ENCODE measurements at places on chromosomes 1 and 21.

DNA sequence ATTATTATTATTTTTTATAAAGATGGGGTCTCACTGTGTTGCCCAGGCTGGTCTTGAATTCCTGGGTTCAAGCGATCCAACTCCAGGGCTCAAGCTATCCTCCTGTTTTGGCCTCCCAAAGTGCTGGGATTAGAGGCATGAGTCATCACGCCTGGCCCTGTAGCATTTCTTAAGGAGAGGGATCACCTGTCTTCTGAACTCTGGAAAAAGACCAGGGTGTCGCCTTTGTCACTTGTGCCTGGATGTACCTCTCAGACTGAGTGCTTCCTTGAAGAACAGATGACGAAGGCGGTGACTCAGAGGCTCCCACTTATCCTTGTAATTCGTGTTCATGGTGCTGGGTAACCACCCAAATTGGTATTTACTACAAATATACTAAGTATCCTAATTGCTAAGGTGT, 2.4 kb upstream of the CGN start:
- DNase-seq, result no peak

DNA sequence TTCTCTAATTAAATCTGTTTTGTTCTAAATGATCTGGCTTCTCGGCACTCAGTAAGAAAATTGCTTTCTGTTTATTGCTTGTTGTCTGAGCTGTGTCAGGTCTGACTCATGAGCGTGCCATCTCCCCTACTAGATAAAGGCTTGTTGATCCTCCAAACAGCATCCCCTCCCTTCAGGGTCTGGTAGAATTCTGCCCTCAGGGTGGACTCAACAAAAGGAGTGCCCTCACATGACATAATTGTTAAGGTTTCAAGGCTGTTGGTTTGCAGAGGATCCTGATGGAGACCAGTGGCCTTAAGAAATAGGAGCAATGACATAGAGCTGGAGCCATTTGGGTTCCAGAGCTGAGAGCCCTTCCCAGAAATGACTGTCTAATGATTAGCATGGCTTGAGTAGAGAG, 36.0 kb upstream of the ATP2B4 start:
- DNase-seq, result no peak

DNA sequence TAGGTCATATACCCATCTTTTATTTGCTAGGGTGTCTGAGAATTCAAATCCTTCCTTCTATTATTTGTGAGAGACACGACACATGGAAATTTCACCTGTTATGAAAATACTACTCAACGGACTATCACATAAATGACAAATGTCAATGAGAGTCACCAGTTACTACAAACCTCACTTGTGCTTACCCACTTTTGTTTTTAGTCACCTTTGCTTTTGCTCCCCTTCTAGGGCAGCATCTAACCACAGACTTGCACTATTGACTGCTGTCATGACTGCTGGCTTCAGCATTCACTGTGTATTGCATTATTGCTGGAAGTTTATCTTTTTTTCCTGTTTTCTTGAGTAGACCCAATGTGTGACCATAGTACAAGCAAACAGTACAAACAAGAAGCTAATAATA, 1048.0 kb downstream of the PLA2G4A start:
- no peak for DNase-seq

- DNase-seq, result no peak
These were observed 134.8 kb downstream of the AKT3 start for GRCh38 chr1:243715285-243715684.

DNA sequence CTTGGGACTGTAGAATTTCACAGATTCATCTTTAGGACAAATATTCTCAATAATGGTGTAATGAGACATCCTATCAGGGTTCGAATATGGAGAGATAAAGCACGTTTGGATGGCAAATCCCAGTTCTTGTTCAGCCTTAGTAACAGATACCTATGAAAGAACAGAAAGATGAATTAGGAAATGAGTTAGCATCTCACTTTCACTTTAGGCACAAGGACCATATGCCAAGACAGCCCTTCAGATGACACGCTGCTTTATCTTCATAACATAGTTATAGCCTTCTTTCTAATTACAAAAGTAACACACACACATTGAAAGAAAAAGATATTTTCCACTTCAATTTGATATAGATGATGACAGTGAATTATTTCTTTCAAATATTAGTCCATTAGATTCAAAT, 173.6 kb downstream of the TGFBR3 start:
- DNase-seq, result no peak

DNA sequence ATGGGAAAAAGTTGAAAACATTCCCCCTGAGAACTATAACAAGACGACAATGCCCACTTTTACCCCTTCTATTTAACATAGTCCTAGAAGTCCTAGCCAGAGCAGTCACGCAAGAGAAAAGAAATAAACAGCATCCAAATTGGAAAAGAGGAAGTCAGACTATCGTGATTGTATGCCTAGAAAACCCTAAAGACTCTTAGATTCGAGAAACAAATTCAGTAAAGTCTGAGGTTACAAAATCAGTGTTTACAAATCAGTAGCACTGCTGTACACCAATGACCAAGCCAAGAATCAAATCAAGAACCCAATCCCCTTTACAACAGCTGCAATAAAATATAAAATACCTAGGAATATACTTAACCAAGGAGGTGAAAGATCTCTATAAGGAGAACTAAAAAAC, 72.4 kb downstream of the POU2F1 start:
- no peak for DNase-seq

DNA sequence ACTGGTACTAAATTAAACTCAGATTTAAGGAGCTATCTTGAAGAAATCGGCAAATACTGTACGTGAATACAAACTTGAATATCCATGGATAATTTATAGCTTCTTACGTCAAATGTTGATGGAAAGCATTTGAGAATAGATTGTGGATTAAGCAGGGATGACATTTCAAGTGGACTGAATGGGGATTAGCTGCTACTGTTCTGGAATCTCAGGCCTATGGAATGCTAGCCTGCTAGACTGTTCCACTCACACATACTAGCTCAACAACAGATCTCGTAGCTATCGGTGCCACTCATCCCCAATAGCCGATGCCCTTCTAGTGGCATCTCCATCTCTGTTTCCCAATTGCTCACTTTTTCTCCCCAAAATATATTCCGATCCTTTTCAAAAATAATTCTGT, 62.0 kb upstream of the USP25 start:
- DNase-seq, result no peak

GRCh38 chr1:20404466-20404865, 81.5 kb downstream of the CAMK2N1 start:
- no peak for DNase-seq

DNA sequence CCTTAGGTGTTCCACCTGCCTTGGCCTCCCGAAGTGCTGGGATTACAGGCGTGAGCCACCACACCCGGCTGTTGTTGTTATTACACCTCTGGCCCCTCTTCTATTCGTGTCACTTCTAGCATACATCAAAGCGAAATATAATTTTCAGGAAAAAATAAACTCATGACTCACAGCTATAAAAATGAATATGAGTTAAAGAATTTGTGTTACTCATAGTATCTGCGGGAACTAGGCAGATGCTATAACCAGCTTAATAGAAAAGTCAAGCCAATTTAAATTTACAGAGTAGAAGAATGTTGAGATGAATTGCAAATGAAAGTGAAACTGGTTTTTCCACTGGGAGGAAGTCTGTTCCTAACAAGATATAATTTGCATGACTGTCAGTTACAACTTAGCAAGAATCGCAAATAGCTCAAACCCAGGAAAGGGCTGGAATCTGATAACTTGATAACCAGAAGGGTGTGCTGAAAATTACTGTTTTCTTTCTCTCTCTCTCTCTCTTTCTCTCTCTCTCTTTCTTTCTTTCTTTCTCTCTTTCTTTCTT, 11.2 kb downstream of the OR2W3 start:
- no peak for DNase-seq

DNA sequence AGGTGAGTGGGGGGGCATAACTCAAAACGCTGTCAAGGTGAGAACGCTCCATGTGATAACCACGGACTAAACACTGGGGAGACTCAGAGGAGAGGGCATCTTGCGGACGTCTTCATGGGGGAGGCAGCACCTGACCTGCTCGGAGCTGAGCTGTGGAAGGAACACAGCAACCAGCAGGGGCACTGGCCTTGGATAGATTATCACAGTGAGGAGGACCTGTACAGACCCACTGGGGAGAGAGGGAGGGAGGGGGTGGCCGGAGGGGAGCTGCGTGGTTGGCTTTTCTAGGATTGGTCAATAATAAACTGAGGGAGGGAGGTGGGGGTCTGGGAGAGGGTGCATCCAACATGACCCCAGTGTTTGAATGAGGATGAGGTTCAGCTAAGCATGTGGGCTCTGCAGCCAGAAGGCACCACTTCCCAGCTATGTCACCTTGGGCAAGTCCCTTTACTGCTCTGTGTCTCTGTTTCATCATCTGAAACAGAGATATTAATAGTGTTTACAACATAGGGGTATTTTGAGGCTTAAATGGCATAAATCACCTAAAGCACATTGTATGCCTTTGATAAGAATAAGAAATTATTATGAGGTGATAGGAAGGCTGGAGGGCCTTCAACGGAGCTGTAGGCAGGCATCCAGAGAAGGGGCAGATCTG, 123.3 kb downstream of the GRIK3 start:
- DNase-seq, result no peak

- no peak for DNase-seq
These were observed 4.2 kb upstream of the SELP start for GRCh38 chr1:169634145-169634544.

DNA sequence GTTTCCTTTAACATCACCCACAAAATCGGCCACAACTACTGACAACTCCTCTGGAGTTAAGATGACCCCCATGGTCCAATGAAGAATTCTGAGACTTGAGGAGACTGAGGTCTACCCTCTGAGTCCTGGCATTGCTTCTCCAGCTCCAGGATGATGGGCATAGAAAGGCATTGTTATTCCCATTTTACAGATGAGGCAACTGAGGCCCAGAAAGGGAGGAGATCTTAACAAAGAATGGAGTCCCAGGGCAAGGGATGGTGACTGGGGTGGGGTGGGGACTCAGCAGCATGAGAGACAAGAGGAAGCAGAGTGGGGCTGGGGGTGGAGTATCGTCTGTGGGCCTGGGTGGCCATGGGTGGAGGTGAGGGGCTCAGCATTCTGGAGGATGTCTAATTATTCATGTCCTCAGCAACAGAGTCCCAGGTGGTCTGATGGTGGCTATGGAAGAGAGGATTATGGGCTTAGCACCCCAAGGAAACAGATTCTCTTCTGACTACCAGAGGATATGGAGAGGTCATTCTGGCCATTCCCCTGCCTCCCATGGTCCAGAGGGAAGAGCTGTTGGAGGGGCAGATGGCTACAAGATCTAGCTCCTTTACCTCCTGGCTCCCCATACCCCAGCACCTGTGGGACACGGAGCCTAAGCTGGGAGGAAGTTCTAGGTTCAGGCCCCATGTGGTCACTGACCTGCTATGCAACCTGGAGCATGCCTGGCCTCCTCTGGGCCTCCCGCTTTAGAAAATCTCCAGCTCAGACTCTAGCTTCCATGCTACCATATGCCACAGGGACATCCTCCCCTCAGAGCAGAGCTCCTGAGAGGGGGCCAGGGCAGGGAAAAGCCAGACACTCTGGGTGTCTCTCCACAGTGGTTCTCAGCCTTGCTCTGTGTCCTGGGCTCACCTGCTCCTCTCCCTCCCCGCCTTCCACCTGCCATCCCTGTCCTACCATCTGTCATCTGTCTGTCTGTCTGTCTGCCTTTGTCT, 37.4 kb upstream of the DMBX1 start:
- no peak for DNase-seq

GRCh38 chr1:190373705-190374336, 103.8 kb downstream of the BRINP3 start:
- no peak for DNase-seq

GRCh38 chr21:33731447-33731846, 89.1 kb downstream of the ITSN1 start:
- no peak for DNase-seq

- DNase-seq, result no peak
These were observed 189.3 kb upstream of the EDN2 start for GRCh38 chr1:41673806-41674205.

DNA sequence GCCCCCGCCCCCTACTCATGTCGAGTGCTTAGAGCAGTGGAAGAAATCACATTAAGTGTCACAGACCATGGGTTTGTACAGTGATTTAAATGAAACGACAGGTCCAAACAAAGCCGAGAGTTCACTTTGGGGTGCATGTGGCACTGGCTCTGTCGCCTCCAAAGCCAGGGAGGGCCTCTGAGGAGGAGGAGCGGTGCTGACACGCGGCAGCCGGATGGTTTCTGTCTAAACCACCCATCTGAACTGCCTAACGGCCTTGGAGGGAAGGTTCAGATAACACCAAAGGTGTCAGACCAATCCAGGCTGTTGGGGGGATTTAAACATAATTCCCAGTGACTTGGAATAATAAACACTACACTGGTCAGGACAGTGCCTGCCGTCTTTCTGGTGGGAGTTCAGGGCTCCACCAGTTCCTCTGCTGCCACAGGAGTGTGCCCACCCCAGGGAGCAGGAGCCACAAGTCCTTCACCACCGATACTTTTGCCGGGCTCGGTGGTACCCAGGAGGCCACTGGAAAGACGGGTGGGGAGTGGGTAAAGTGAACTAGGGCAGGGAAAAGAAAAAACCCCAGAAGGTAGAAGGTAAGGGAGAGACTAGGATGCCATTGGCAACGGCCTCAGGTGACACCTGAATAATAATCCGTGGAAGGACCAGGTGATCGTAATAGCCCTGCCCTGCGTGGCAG, 78.2 kb downstream of the SLC66A1 start:
- no peak for DNase-seq

DNA sequence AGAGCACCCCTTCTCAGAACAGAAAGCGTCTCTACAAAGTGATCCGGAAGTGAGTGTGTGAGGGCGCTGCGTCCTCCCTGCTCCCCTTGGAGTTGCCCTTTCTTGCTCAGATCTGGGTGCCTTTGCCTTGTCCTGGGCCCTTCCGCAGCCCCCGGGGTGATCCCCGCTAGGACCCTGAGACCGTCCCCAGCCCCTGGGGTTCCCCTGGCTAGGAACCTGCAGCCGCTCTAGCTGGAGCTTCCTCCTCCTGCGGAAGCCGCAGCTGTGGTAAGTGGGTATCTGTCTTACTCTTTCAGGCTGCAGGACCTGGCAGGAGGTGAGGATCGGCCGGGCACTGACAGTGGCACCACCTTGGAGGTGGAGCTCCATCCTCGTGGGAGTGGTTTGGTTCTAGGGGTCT, 11.2 kb downstream of the RRP1 start:
- DNase-seq, result no peak

DNA sequence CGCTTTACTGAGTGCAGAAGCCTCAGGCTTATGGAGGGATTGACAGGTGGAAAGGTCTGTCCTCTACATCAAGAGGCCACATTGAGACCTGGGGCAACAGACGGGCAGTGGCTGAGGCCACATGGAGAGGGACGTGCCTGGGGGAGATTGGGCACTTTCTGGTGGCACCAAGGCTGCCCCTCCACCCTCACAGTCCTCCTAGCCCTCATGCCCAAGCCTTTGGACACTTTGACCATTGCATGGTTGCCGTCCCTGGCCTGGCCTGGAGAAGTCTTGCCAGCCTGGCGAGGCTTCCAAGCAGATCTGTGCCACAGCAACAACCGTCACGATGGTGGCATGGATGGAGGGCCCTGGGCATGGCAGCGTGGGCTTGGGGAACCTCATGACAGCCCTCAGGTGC, 192.1 kb upstream of the VAMP3 start:
- DNase-seq, result no peak

DNA sequence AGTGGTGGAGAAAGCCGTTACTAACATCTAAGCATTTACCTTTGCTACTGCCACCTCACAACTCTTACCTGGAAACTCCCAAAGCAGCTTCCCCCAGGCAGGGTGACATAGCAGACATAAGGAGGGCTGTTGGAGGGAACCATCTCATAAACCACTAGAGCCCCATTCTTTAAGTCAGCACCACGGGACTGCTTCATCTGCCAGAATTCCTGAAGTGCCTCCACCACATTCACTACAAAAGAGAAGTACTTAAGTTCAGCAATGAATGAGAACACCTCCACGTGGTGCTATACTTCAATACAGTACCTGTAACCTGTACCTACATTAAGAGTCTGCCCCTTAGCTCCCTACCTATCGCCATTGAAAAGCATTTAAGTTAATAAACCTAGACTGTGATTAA, 10.3 kb downstream of the LIX1L start:
- DNase-seq, result no peak
